ENCODE measurements at places on chromosomes 4 and X.

DNA sequence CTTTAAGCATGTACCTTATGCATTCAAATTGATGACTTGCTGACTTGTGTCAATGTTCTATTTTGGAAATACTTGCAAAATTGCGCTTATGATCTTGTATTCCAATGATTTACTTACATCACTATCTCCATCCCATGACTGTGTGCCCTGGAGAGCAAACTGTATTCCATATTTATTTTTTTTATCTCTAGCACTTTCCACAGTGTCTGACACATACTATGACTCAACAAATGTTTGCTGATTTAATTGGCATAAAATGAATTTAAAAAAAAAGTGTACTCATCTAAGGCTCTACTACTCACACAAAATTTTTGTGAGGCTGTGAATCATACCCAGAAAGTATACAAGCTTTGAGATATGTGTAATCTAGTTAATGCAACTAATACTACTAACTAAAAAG lies 1066.8 kb upstream of the ADGRL3 start:
- peak; percentile 15 for DNase-seq

DNA sequence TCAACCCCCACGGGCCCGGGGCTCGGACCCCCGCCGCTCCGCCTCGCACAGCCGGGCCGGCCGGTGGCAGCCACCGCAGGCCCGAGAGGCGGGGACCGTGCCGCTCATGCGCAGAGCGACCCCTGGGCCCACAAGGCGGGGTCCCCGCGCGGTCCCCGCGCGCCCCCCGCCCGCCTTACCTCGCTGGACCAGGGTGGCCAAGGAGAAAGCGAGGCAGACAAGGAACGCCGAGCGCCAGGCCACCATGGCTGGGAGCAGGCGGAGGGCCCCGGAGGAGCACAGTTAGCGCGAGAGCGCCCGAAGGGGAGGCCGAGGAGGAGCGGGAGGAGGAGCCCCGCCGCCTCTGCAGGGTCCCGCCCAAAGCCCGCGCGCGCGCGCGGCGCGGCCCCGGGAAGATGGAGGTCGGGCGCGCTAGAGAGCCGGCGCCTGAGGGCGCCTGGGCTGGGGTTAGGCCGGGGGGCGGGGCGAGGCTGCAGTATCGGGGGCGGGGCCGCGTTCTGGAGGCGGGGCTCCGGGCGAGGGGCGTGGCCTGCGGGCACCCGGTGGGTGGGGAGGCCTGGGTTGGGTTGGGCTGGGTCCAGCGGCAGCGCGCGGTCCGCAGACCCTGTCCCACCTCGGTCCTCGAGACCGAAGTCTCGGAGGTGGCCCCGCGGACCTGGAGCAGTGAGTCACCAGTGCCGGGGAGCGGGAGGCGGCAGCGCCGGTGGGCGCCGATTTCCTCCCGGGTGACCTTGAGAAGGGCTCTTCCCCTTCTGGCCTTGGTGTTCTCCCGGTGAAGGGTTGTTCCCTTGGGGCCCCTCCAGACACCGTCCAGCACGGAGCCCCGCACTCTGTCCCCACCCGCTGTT lies at the start of gene CD99L2:
Gene CD99L2, minus strand, starts transcription at position 326 of the 848 bp plus-strand sequence. Its CDS starts 80 bp downstream, at position 246.
- peak; percentile 89 for DNase-seq

DNA sequence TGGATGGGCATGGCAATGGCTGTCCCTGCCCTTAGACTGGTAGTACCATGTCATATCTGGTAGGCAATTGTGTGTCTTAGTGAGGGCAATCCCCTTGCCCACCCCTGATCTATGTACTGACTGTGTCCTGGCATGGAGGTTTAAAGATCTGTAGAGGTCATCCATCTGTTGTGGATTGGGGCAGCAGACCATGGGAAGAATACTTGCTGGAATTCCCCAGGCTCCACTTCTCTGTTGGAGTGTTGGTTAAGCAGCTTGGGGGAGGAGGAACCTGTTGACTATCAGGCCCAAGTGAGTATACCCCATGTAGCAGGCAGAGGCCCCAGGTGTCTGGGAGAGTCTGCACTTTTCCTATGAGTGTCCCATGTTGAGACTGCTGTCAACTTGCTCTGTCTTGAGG lies 246.7 kb upstream of the DIPK2B start:
- no peak for DNase-seq

DNA sequence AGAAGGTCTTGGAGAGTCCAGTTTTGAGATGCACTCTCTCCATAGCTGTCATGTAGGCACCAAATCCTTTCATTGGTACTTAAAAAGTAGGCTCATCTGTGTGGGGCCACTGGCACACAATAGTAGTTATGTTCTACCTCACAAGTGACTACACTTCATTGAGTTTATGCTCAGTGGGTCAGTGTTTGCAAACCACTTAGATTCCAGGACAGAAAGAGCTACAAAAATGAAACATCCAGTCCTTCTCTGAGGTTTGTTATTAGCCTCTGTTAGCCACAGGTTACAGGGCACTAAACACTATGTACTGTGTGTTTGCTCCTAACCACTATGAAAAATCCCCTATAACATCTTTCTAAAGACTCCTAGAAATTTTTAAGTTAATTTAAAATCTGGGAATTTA lies 13.8 kb downstream of the RAB28 start:
- no peak for DNase-seq

GRCh38 chr4:116866106-116866505 lies 219.3 kb downstream of the TRAM1L1 start:
- peak; percentile 78 for DNase-seq

GRCh38 chr4:154366956-154367355 lies 124.6 kb downstream of the DCHS2 start:
- no peak for DNase-seq

DNA sequence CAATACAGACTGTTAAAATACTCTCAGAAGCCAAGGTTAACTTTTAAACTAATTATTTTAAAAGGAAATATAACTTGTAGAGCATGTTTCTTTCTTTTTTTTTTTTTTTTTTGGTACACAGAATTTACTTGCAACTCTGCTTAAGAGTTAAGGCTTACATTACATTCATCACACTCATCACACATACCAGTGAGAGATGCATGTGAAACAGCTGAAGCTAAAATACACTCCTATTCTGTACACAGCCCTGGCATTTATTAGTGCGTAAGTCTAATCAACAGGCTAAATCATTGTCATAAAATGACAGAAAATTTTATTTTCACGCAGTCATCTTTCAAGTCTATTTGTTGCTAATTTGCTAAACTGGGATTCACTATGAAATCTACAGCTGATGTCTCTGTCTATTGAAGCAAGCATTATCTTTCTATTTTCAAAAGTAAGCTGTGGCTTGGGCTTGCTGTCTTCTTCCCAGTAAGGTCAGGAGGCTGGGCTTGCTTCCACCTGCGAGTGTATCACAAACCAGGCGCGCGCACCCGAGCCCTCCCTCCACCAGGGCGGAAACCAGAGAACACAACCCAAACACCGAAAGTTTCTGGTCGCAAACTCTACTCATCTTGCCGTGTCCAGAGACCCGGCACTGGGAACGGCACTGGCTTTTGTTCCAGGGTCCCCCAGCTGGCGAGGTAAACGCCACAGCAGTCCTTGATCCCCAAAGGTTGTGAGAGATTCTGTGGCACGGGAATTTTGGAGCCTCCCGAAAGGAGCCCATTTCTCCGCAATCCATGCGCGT lies 3.9 kb downstream of the MAML3 start:
- DNase-seq: peak; percentile 47

DNA sequence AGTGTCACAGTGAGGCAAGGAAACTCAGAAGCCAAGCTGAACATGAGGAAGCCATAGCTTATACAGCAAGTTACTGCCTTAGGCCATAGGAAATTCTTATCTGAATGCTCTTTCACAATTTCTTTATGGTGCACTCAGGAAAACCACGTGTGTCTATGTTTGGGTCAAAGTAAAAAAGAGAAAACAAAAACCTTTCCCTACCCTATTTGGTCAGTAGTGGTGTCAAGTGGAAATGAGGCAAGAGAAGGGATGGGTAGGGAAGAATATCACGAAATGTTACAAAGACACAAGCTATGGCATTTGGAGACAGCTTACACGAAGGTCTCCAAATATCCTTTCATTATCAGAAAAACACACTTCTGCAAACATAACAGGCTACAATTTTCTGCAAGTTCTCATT lies 83.4 kb upstream of the INPP4B start:
- DNase-seq: no peak

DNA sequence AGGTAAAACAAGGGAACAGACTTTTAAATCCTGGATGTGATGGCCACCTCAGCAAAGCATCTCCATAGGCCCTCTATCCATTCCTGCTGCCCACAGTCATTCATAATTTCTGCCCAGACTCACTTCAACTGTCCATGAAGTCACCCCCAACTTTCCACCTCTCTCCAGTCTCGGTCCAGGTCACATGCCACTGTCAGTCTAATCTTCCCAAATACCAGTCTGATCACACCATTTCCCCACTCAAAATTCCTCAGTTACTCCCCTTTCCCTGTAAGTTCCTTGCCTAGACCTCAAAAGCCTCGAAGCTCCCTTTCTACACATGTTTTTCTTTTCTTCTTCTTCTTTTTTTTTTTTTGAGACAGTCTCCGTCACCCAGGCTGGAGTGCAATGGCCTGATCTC lies 51.2 kb upstream of the HOPX start:
- no peak for DNase-seq

DNA sequence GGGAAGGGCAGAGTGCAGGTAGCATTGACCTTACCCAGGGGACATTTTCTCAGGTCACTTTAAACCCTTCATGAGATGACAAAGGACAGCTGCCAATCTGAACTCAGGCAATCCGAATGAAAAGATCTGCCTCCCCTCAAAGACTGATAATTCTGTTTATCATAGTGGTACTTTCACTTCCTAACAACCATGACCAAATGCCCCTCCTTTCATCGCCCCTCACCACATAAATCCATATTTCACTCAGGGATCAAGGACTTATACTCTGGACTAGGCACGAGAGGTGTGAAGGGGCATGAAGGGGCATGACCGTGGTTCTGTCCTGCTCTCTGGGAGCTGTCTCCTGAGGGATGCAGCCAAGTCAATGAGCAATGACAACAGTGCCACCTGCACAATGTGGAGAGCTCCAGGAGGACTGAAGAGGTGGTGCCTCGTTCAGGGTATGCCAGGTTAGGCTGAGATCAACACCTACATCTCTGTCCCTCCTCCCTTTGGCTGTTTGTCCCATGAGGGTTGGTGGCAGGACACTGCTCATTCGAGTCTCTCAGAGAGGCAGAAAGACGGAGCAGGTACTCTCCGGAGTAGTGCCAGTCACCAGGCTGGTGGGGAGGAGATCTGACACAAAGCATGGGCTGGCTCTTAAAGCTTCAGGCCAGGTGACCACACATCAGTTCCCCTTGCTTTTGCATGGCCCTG lies 12.5 kb downstream of the HS3ST1 start:
- no peak for DNase-seq

- peak; percentile 71 for DNase-seq
Measured at GRCh38 chr4:151015459-151016347, 619 bp upstream of the LRBA start.

DNA sequence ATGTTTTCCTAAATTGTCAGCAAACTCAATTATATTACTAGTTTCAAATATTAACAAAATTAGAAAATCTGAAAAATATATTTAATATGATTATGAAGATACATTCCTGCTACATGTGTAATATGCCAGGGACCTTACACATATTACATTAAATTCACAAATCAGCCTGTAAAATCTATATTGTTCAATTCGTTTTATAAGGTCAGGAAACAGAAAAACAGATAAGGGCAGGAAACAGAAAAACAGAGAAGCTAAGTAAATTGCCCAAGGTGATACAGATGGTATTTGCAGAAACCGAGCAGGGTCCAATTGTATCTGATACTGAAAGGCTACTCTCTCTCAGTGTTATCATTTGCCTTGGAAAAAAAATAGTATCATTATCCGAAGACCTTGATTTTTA lies 739.0 kb downstream of the DMD start:
- no peak for DNase-seq

GRCh38 chr4:5940470-5941203 lies 47.8 kb upstream of the CRMP1 start:
- DNase-seq: peak; percentile 4

DNA sequence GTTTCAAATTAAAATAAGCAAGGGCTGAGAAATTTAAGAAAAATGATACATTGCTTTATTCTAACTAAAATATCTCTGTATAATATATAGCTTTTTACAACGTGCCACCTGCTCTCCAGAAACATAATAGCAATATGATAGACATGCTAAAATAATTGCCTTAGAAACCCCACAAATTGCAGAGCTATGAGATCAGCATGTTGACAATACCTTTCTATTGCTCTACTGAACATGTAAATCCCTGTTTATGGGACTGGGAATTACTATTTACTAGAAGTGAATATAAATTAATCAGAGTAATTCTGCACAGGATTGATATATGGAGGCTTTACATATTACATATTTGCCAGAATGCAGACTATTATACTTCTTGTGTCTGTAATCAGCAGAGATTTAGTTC lies 1831.1 kb upstream of the IGFBP7 start:
- DNase-seq: no peak

DNA sequence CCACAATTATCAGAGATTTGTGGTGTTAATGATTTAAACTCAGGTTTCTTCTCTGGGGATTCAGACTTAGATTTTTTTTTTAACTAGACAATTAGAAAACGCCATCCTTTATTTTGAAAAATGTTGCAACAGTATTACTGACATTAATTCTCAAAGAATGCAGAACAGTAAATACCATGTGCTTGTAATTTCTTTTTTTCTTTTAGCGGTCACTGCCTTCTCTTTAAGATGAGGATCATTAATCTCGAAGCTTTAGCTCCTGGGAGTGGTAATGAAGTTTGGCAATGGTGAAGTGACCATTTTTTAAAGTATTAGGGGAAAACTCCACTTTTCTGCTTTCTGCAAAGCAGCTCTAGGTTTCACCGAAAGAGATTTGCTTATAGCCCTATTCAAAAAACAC lies 164.0 kb upstream of the MBNL3 start:
- peak; percentile 62 for DNase-seq

GRCh38 chrX:150293311-150294013 lies 69.7 kb upstream of the MAMLD1 start:
- no peak for DNase-seq

- DNase-seq: peak; percentile 87
Measured at GRCh38 chrX:22800360-22800759, 199.4 kb upstream of the DDX53 start.

GRCh38 chr4:23337292-23337691 lies 552.6 kb downstream of the PPARGC1A start:
- DNase-seq: no peak

GRCh38 chr4:85761803-85762528 lies 287.0 kb downstream of the ARHGAP24 start:
- no peak for DNase-seq

GRCh38 chrX:154779261-154779660 lies 16.6 kb downstream of the DKC1 start:
- DNase-seq: peak; percentile 53

DNA sequence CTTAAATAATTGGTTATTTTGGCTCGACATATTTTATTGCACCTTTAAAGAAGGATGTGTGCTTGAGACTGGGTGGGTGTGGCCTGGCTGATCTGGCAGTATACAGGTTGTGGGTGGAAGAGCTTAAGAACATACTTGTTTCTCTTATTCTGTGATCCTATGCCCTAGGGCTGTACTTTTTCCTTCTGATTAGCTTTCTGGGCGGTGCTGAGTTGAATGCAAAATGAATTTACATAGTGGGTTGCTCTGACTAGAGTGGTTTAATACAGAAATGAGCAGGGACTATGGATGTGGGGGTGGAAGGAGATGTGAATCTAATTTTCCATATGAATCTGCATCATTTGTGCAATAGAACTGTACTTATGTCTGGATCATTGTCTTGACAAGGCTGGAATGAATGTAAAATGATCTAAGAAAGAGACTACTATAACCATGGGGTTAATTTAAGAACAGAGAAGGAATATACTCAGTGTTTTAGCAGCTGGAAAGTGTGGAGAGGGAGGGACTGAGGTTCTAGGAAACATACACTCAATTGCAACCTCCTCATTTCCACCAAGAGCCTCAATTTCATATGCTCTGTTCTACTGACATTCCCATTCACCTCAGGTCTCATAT lies 73.7 kb downstream of the RLIM start:
- DNase-seq: no peak

GRCh38 chrX:17067534-17067933 lies 121.1 kb downstream of the REPS2 start:
- no peak for DNase-seq

Measured in fibroblast of skin of abdomen (primary cell).